ENCODE measurements at places on chromosomes 2 and 18.

DNA sequence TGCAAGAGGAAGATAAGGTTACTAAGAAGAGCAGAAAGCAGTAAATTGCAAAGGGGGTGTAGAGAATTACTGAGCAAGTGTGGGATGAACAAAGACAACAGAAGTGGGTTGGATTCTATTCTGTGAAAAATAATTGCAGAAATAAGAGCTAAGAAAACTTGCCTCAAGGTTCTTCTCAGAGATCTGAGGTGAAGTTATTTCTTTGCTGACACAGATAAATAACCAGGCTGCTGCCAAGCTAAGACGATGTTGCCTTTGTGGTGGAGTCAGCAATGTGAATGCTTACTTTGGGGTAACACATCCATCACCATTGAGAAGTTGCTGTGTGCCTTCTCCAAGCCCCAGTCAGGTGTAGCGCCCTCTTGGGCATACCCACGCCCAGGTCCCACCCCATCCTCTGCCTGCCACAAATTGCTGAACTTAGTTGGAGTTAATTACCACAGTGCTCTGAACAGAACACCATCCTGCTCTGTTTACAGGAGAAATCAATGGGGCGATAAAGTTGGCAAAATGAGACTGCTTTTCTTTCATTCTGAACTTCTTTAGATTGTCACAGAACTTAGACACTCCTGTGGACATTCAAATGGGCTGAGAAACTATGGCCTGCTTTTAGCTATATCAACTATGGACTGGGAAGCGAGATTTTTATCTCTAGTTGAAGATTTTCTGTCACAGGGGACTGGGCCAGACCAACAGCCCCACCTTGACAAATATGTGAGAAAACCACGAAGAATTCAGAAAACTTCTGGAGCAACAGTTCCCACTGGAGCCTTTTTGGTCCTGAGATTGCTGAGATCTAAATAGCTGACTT lies 283.6 kb downstream of the TMX3 start:
- no peak for DNase-seq

GRCh38 chr2:172698041-172698863 lies 37.4 kb upstream of the RAPGEF4 start:
- peak; percentile 24 for DNase-seq

GRCh38 chr2:167181134-167181533 lies 292.9 kb downstream of the XIRP2 start:
- DNase-seq = no peak

GRCh38 chr2:169877398-169877797 lies 50.1 kb downstream of the UBR3 start:
- DNase-seq = peak; percentile 37

DNA sequence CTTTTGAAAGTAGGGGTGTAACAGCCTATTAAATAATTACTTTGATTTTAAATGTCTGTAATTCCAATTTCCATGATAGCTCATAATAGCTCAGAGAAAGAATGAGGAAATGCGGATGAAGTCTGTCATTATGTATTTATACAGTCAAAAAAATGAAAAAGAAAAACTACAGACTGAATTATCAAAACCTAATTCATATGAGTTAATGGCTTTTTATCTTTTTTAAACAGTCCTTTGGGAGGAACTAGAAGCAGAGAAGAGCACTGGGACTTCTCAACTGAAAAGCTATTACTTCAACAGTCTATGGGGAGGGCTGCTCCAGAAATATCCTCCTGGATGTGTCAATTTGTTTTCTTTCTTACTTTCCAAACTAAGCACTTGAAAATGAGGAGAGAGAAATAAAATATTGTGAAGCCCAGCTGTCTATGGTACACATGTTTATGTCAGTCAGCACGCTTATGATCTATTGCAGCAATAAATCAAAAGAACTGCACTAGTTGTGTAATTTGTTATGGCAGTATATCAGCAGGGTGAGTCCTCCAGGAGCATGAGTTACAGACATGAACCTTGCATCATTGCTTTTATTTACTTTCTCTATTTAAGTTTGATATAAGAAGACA lies 1550.2 kb downstream of the LRP1B start:
- DNase-seq = no peak

Data from activated CD8-positive, alpha-beta T cell treated with anti-CD3 and anti-CD28 coated beads for 36 hours (primary cell).